ENCODE measurements at places on chromosomes 5 and 9.
A peak's percentile ranks its signal among the peaks of the same experiment; 100 is the strongest.

DNA sequence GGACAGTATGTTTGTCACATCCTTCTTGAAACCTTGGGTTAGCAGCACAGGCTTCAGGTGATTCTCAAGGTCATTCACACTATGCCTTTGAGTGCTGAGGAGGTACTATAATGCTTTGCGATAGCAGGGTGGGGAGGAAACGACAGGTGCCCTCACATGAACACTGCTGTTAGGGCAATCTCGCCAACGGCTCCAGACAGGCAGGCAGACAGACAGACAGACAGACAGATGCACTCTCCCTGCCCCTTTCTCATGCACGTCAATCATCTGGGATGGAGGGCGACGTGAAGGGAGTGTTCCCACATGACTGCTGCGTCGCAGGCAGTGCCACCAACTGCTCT lies 82.9 kb downstream of the RAPGEF1 start:
- peaks cover 87% of the 10 kb centered on the region for H3K4me1 ChIP-seq
- peaks cover 1% of the 10 kb centered on the region for H3K36me3 ChIP-seq
- H3K27me3 ChIP-seq: no peaks in the 10 kb centered on the region
- peak overlapping the region; percentile 22 for H3K4me3 ChIP-seq
- peak overlapping the region; percentile 89 for H3K27ac ChIP-seq

DNA sequence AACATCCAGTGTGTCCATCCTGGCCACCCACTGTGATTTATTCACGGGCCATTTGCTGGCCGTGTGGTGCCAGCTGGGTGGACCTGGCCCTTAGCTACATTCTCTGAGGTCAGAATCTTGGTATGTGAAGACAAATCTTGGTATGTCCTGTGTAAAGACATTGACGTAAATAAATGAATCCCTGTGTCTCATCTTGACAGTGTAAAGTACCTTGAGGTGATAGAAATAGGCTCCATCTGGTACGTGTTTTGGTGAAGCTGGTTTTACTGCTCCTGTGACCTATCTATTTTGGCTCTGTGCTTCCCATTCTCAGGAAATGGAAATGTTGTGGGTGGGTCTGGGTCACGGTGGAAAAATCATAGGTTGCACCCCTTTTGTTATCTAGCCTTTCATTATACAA lies 245.4 kb upstream of the ANKH start:
- DNase-seq: no peak
- H3K36me3 ChIP-seq: no peaks in the 10 kb centered on the region
- no peaks in the 10 kb centered on the region for H3K4me1 ChIP-seq
- no peak overlapping the region for H3K4me3 ChIP-seq

DNA sequence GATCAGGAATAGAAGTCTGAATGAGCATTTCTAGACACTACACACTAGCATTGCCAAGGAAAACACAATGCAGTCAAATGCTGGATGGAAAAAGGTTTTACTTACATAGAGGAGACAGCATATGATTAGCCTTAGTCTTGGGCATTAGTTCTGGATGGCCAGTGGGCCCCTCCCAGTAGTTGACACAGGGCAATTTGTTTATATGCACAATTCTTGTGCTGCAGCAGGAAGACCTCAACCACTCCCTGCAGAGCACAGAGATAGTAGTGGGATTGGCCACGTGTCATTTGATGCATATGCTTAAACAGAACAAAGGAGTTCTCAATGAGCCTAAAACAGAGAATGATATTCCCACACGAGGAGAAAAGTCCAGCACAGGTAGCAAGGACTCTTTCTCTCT lies 1496.2 kb upstream of the CDH6 start:
- H3K36me3 ChIP-seq: no peaks in the 10 kb centered on the region
- no peaks in the 10 kb centered on the region for H3K27me3 ChIP-seq
- no peak for DNase-seq
- H3K4me3 ChIP-seq: no peak overlapping the region
- H3K27ac ChIP-seq: no peak overlapping the region
- no peaks in the 10 kb centered on the region for H3K4me1 ChIP-seq

DNA sequence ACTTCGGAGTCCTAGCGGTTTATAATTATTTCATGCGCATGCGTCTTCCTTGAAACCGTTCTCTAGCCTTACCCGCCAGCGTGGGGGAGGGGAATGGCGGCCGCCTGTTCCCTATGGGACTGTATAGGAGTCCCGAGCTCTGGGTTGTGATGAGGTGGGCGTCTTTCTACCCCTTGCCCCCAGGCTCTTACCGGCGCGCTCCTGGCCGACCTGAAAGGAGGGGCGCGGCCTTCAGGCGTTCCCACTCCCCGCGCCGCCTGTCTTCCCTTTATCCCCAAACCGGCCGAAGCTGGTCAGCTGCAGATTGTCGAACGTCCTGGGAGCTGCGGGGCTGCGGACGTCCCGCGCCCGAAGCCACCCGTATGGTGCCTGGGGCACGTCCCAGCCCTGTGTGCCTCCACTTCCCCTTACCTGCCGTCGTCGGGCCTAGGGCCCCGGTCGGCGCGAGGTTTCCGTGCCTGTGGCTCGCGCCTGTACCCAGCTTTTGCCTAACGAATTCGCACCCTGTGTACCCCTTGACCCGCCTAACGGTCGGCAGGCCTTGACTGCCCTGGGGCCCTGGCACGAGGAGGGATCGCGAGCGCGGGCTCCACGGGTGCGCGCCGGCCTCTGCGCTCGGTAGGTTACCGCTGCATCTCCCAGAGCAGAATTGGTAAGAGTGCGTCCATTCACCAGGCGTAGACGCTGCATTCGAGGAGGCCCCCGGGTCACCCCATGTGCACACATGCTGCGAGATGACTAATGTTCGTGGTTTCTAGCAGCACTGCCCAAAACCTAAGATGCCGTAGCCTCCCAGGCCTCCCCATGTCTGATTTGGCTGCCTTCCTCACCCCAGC lies 653 bp upstream of the HNRNPH1 start:
- peak overlapping the region; percentile 98 for H3K4me3 ChIP-seq
- DNase-seq: peak; percentile 72
- peaks cover 45% of the 10 kb centered on the region for H3K4me1 ChIP-seq

GRCh38 chr9:118782790-118783463 lies 586.3 kb downstream of the BRINP1 start:
- no peaks in the 10 kb centered on the region for H3K27me3 ChIP-seq
- H3K36me3 ChIP-seq: no peaks in the 10 kb centered on the region
- H3K4me1 ChIP-seq: no peaks in the 10 kb centered on the region
- no peak for DNase-seq
- no peak overlapping the region for H3K4me3 ChIP-seq
- no peak overlapping the region for H3K27ac ChIP-seq

DNA sequence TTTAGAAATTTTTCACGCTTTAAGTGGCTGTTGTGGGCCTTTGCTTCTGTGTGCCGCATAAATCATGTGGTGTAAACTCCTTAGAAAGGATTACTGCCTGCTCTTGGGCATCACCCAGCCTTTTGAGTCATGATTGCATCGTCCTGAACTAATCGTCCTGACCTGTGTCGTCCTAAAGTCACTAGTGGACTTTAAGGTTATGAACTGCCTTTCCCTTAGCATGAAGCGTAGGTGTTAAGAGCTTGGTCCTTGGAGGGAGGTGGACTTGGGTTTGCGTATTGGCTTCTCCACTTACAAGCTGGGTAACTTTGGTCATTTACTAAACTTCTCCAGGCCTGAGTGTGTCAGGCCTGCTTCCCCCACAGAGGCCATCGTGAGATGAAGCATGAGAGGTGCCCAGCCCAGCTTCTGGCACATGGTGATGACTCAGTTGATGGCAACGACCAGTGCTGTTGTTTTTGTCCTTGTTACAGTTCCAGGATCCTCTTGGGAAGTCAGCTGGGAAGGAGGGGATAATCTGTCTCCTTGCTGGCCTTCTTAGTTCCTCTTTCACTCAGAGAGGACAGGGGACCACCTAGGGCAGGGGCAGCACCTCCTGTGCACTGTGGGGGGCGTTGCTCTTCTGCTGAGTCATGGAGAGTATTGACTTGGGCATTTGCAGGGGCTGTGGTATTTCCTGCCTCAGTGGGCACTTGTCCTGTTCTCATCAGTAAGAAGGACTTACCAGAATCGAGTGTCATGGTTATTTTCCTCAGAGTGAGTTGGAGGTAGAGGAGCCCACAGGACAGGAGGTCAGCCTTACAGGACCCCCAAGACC lies 54.2 kb upstream of the NCS1 start:
- peaks cover 4% of the 10 kb centered on the region for H3K36me3 ChIP-seq
- no peak overlapping the region for H3K27ac ChIP-seq
- peaks cover 9% of the 10 kb centered on the region for H3K4me1 ChIP-seq
- no peak for DNase-seq
- no peak overlapping the region for H3K4me3 ChIP-seq

- peaks cover 15% of the 10 kb centered on the region for H3K4me1 ChIP-seq
- H3K4me3 ChIP-seq: no peak overlapping the region
- DNase-seq: no peak
- no peak overlapping the region for H3K27ac ChIP-seq
These were observed 39.2 kb upstream of the NKD2 start for GRCh38 chr5:969408-969839.

DNA sequence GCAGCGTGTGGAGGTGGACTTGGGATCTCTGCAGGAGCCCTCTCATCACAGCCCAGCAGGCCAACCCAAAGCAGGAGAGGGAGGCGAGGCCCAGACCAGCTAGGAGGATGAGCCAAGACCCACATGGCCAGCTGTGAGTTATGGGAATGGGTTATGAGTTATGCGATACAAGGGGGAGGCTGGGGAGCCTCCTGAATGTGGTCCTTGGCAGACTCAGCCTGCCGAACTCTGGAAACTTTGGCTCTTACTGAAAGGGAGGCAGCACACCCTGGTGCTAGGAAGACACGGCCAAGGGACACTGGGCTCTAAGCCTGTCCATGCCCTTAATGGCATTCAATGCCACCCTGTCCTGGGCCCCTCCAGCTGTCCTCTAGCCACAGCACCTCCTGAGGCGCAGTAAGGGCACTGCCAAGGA lies 7.7 kb upstream of the VAV2 start:
- H3K4me3 ChIP-seq: no peak overlapping the region
- H3K27ac ChIP-seq: no peak overlapping the region
- H3K4me1 ChIP-seq: no peaks in the 10 kb centered on the region
- DNase-seq: no peak
- no peaks in the 10 kb centered on the region for H3K36me3 ChIP-seq

- no peak overlapping the region for H3K4me3 ChIP-seq
- no peak for DNase-seq
- H3K27ac ChIP-seq: no peak overlapping the region
- H3K27me3 ChIP-seq: peaks cover 4% of the 10 kb centered on the region
- peaks cover 1% of the 10 kb centered on the region for H3K4me1 ChIP-seq
These were observed 620.6 kb upstream of the DAB2 start for GRCh38 chr5:40045429-40045828.

DNA sequence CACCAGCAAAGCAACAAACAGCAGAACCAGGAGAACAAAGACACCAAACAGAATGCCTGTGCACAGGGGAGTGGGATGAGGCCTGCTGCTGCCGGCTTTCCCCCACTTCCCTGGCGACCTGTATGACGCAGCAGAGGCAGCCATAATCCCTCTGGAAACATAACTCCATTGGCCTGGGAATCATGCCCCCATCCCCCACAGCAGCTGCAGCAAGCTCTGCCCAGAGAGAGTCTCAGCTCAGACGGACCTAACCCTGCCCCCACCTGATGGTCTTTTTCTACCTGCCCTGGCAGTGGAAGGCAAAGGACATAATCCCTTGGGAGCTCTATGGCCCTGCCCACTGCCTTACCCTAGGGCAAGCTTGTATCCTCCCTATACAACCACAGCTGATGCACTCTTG lies 81.8 kb upstream of the FANCC start:
- H3K27ac ChIP-seq: no peak overlapping the region
- peaks cover 2% of the 10 kb centered on the region for H3K36me3 ChIP-seq
- no peak overlapping the region for H3K4me3 ChIP-seq
- peaks cover 25% of the 10 kb centered on the region for H3K27me3 ChIP-seq
- no peaks in the 10 kb centered on the region for H3K4me1 ChIP-seq
- DNase-seq: no peak

DNA sequence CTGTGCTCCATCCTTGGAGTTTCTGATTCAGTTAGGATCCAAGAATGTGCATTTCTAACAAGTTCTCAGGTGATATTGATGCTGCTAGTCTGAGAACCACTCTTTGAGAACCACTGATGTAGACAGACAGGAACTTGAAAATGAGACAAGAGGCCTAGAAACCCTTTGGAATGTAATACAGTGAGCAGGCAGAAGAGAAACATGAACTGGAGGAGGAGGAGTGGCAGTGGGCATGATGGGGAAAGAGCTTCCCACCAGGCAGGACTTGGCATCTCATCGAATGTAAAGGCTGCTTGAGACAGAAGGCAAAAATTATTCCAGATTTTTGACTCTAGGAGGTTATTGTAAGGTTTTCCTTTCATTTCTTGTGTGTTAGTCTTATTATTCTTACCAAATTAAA lies 295.8 kb upstream of the SGCD start:
- no peak overlapping the region for H3K4me3 ChIP-seq
- peaks cover 2% of the 10 kb centered on the region for H3K27me3 ChIP-seq
- H3K27ac ChIP-seq: no peak overlapping the region

DNA sequence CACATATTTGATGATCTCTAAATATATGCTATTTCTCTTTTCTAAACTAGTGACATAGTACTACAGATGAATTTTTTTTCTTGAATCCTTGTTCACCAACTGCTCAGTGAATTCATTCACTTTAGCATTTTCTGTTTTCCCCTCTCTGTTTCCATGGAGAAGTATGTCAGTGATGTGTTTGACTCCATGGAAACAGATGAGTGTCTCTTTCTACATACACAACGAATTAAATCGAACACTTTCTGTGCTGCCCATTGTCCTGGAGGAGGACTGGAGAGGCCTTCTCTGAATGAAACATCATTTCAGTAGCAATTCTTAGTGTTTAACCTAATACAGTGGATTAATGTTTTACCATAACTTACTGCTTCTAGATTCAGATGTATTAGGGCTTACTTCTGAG lies 9.5 kb downstream of the INVS start:
- H3K4me1 ChIP-seq: peaks cover 8% of the 10 kb centered on the region
- no peak for DNase-seq
- H3K27ac ChIP-seq: no peak overlapping the region

DNA sequence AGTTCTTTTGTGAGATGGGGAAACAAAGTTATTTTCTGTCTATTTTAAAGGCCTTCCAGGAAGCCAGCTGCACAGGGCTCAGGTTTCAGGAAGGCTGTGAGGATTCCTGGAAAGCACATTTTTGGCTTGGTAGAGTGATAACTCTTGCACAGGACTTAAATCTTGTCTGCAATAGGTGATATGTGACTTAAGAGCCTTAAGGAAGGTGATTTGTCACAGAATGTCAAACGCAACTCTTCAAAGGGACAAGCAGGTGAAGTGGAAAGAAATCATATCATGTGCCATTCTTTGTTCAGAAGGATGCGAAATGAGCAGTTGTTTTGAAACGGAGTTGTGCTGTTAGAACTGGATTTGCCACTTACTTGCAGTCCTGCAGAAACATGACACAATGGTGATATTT lies 459.3 kb downstream of the MAT2B start:
- no peaks in the 10 kb centered on the region for H3K36me3 ChIP-seq
- H3K4me3 ChIP-seq: no peak overlapping the region
- H3K27ac ChIP-seq: no peak overlapping the region
- no peaks in the 10 kb centered on the region for H3K4me1 ChIP-seq
- no peak for DNase-seq

DNA sequence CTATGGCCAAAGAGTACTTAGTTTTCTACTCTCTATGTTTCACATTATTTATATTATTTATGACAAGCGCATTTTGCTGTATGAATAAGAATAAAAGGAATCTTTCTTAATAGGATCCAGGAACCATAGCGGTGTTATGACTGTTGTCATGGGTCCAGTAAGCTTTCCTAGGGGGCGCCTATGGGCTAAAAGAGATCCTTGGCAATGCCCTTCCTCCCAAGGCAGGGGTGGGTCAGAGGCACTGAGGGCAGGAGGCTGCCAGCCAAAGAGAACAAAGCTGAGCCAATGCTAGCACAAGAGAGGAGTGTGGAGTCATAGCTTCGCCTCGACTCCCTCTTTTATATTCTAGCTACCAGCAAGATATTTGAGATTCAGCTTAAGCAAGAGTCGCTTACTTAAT lies 98.4 kb upstream of the GNAQ start:
- H3K27me3 ChIP-seq: peaks cover 4% of the 10 kb centered on the region
- H3K27ac ChIP-seq: no peak overlapping the region
- peak; percentile 8 for DNase-seq
- H3K36me3 ChIP-seq: peaks cover 3% of the 10 kb centered on the region
- H3K4me3 ChIP-seq: no peak overlapping the region

Data from activated naive CD8-positive, alpha-beta T cell treated with anti-CD3 and anti-CD28 coated beads, Interleukin-2, amount 50 U/mL, for 24 hours (primary cell).